NCI-H1092 (cell line): ENCODE measurements at places on chromosomes 6 and 20.

GRCh38 chr20:46351357-46352058 lies 43.2 kb upstream of the CDH22 start:
- DNase-seq = no peak

GRCh38 chr20:3783068-3783489 lies 1.8 kb upstream of the SPEF1 start:
- DNase-seq = no peak

- no peak for DNase-seq
Observed at GRCh38 chr6:74451953-74452352, 753.9 kb downstream of the COL12A1 start.

- DNase-seq = no peak
Observed at GRCh38 chr20:25020901-25021301, 28.4 kb upstream of the APMAP start.

DNA sequence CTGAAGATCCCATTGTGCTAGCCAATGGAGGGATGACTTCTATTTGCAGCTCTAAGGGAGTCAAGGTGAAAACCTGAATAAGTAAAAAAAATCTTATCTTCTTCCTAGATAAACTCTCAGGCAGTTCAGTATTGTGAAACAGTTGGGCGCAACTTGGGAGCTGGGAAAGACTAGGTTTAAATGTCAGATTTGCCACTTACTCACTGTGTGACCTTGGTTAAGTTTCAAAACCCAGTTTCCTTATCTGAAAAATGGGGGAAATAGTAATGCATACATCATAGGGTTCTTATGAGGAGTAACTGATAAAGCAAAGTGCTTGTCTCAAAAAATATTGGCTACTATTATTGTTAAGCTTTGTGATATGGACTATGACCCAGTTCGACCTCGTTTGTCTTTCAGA lies 88.8 kb downstream of the CD83 start:
- no peak for DNase-seq

GRCh38 chr20:48760403-48760983 lies 67.3 kb downstream of the PREX1 start:
- no peak for DNase-seq

GRCh38 chr6:126102358-126102757 lies 116.0 kb downstream of the TRMT11 start:
- no peak for DNase-seq

GRCh38 chr6:4397307-4397706 lies 261.9 kb upstream of the ECI2 start:
- DNase-seq = no peak

GRCh38 chr6:126153661-126154060 lies 167.3 kb downstream of the TRMT11 start:
- DNase-seq = no peak
